ENCODE measurements at places on chromosomes 12 and 14.

DNA sequence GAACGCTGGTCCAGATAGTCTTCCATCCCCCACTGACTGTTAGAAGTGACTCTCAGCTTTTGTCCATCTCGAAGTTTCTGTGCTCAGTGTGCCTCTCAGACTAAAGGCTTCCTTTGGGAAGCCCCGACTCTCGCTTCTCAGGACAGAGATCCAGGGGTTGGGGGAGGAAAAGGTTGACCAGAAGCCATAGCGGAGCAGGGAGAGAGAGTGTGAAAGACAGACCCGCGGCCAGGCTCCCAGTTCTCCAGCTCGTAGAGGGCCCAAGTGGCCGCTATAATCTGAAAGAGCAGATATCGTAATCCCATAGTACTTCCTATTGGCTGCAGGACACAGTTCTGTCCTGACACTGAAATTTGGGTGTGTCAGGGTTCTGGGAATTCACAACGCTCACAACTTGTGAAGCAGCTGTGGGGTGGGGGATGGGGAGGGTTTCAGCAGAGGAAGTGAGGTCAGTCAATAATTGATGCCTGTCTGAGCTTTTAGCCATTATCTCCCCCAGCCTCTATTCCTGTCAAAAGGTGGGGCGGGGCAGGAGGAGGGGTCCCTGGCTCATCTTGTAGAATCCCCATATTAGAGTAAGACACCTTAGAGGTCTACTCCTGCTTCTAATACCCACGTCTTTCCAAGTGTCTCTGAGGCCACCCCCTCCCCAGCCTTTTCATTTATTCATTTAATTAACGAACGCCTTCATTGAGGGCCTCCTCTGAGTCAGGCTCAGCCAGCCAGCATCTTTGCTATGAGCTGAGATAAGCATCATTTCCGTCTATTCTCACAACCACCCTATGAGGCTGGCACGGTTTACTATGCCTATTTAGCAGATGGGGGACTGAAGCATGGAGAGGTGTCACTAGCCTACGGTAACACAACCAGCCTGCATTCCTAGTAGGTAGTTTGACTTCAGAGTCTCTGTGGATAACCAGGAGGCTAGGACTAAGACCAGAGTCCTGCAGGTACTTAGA lies 1.6 kb upstream of the ACVRL1 start:
- no peak for DNase-seq

DNA sequence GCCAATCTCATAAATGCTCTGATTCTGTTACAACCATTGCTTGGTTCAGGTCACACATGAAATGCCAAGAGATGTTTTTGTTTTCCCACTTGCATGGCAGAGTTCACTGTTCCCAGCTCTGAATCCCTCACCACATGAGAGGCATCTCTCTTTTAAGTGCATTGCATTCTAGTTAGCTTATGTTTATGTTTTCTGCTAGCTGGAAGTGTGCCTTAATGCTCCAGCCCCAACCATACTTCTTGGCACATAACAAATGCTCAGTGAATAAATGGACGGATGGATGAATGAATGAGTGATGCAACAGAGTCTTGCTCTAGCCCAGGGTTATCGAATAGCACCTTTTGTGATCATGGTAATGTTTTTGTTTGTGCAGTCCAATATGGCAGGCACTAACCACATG lies 197.3 kb downstream of the PPM1H start:
- DNase-seq, result no peak

GRCh38 chr12:38761636-38762342 lies 143.6 kb downstream of the CPNE8 start:
- no peak for DNase-seq

- no peak for DNase-seq
These were observed 691.6 kb upstream of the FBXO33 start for GRCh38 chr14:40123816-40124215.

DNA sequence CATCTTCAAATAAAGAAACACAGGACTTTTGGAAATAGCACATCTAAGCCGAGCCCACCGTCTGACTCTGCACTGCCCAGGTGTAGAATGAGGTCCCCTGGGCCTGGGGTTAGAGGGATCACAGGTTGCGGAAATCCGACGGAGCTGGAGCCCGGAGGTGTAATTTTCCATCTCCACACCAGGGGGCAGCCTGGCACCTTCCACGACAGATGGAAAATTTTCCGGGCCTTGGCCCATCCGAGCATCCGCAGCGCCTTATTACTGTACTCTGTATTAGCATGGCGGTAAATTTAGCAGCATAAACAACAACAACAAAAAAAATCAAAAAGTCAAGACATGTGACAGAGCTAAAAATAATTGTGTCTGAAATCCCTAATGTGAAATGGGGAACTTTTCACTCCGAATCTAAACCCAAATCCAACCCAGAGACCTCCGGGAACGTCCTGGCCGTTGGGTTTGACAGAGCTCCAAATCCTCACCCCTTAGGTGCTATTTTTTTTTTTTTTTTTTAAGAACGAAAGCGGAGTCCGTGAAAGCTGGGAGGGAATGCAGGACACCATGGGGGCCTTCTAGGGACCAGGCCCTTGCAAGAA lies 93.9 kb downstream of the KSR2 start:
- peak; percentile 71 for DNase-seq

DNA sequence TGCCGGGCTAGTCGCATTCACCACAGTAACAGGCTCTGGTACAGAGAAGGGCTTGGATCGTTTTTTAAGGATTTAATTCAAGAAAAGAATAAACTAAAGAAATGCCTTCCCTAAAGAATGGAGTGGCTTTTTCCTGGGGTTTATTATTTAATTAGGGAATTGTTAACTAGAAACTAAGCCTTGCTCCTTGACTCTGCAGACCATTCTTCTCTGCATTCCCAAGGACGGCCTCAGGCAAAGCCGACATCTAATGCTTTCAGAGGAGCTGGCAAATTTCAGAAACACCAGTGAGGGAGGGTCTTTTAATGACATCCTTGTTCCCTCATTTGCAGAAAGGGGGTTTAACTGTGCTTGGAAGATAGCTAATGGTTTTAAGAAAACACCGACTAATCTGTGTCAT lies 174.0 kb downstream of the EGLN3 start:
- DNase-seq, result no peak

GRCh38 chr14:100815478-100816285 lies 10.2 kb upstream of the MEG3 start:
- no peak for DNase-seq

- no peak for DNase-seq
These were observed 46.9 kb downstream of the ZFYVE21 start for GRCh38 chr14:103762541-103762940.

- no peak for DNase-seq
These were observed 15.7 kb downstream of the ADIPOR2 start for GRCh38 chr12:1706632-1706980.

DNA sequence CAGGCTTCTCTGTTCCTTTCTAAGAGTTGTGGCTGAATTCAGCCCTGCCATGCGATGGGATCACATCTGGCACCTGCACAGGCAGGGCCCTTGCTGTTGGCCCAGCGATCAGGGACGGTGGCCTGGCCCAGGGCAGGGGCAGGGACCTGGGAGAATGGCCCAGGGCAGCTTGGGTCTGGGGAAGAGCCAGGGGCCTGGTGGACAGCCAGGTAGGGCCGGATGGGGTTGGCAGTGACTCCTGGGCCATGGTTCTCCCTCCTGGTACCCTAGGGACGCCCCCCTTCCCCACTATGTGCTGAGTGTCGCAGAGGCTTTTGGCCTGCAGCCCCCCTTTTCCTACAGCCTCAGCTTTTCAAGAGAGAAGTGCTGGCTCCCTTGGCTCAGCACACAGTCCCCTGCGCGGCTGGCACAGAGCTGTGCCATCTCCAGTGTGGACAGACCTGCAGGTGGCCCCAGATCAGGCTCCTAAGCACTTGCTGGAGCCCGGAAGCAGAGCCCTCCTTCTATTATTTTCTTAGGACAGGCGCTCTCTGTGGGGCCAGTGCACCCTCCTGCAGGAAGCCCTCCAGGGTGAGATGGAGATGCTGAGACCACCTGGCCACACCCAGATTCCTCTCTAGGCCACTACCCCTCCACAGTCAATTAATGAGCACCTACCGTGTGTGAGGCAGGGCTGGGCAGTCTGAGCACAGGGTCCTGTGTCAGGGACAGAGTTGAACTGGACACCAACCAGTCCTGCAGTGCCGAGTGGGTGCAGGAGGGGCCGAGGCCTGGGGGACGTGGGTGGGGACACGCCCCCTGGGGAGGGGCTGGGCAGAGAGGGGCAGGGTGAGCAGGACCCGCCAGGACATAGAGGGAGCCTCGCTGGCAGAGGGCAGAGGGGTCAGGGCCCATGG lies 267.6 kb downstream of the ADGRD1 start:
- no peak for DNase-seq

DNA sequence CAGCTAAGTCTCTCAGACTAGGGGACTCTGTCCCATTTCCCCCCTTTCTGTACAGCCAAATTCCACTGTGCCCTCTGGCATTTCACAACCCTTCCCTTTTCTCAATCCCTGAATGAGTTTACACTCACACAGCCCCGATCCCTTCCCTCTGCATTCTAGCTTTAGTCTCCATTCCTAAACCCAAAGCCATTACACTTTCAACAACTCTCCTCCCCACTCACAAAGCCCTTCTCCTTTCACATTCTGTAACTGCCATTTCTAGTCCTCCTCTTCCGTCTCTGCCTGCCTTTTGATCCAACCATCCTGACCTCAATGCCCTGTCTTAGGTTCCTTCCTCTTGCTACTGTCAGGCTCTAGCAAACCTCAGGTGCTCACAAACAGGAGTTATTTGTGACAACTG lies 3.6 kb downstream of the ZFHX2 start:
- DNase-seq, result no peak

GRCh38 chr12:90235642-90236041 lies 527.0 kb upstream of the ATP2B1 start:
- no peak for DNase-seq

- DNase-seq, result no peak
These were observed 133.1 kb downstream of the PRIMA1 start for GRCh38 chr14:93655078-93655750.

- no peak for DNase-seq
These were observed 7.2 kb upstream of the RACGAP1 start for GRCh38 chr12:50032515-50032853.

DNA sequence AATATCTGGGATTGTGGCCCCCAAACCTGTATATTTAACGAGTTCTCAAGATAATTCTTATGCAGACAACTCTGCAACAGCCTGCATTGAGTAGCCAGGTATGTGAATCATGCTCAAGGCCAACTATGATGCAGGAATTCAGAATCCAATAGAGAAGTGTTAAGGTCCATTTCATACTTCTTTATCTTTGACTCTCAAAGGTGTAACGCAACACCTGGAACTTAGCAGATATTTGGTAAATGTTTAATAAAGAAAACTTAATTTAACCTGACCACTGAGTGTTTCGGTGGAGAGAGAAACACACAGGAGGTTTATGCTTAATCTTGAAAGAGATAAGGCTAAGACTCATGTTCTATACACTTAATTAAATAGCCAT lies 156.5 kb upstream of the PLEKHG7 start:
- DNase-seq, result no peak

DNA sequence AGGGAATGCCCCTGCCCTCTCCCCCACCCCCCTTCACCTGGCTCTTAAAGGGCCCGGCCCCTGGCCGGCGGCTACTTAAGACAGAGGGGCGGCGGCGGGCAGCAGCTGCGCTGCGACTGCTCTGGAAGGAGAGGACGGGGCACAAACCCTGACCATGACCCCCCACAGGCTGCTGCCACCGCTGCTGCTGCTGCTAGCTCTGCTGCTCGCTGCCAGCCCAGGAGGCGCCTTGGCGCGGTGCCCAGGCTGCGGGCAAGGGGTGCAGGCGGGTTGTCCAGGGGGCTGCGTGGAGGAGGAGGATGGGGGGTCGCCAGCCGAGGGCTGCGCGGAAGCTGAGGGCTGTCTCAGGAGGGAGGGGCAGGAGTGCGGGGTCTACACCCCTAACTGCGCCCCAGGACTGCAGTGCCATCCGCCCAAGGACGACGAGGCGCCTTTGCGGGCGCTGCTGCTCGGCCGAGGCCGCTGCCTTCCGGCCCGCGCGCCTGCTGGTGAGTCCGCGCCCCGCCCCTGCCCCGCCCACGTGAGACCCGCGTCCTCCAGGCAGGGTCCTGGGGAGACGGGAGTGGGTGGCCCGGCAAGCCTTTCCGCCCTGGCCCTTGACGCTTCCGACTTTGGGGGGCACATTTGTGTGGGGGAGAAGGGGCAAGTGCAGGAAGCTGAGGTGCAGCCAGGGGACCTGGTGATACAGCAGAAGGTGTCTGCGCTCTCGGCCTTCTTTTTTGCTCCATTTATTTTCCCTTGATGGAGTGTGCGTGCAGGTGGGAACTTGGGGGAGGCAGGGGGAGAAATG lies at the start of gene IGFBP6:
IGFBP6 (plus strand) TSS at position 104 of the 790 bp plus-strand sequence; CDS start at position 155, 51 bp downstream.
- DNase-seq, result peak; percentile 67

GRCh38 chr12:25829192-25829591 lies 129.3 kb upstream of the RASSF8 start:
- DNase-seq, result no peak
